ENCODE measurements at places on chromosomes 12 and 14.

DNA sequence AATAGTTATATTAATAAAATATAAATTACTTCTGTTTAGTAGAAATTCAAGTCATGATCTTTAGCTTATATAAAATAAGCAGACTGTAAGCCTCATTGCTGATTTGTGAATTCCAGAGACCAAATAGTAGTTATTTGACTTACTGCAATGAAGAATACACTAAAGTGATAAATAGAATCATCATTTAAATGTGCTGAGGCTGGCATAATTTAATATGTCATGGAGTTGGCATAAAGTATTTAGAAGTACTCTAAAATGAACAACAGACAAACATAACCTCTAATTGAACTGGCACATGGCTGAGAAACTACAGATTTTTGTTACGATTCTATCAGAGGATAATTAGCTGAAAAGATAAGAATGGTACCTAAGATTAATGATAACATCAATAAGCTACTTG is 45.7 kb upstream of the TRHDE start:
- DNase-seq: no peak

DNA sequence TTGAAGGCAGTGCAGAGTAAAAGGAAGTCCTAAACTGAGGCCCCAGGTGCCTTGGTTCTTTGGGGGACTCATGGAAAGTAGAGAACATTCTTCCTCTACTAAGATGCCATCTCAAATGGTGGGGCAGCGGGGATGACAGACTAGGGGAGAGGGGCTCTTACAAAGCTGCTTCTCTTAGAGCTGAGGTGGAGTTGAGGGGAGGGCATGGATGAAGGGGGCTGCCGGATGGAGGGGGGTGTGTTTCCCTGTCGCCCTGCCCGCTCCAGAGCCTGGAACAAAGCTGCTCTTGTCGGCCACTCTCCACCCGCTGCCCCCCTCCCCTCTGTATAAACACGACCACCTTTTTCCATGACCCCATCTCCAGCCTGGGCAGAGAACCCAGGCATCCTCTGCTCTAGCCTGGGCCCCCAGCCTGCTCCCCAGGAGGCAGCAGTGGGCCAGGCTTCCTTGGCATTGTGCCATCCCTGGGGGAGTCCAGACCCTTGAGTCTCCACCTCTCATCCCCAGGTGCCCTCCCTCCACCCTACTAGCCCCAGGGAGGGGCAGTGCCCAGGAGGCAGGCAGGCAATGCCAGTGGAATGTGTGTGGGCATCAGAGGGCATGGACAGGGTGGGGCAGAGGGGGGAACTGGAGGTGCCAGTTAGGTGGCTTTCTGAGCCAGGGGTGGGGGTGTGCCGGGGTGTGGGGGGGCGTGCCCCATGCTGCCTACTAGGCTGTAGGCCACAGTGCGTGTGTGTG is 1.7 kb downstream of the RARG start:
- DNase-seq: no peak

DNA sequence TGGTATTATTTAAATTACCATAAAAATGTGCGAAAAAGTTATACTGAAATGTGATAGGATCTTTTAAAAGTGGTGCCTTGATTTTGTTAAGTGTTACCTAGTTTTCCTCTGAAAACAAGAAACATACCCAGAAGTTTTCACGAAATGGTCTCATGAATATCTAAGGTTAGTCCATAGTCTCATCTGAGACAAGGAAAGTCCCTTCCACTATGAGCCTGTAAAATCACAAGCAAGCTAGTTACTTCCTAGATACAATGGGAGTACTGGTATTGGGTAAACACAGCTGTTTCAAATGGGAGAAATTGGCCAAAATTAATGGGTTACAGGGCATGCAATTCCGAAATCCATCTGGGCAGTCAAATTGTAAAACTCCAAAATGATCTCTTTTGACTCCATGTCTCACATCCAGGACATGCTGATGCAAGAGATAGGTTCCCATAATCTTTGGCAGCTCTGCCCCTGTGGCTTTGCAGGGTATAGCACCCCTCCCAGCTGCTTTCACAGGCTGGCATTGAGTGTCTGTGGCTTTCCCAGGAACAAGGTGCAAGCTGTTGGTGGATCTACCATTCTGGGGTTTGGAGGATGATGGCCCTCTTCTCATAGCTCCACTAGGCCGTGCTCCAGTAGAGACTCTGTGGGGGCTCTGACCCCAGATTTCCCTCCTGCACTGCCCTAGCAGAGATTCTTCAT is 271.4 kb downstream of the NAV3 start:
- no peak for DNase-seq

DNA sequence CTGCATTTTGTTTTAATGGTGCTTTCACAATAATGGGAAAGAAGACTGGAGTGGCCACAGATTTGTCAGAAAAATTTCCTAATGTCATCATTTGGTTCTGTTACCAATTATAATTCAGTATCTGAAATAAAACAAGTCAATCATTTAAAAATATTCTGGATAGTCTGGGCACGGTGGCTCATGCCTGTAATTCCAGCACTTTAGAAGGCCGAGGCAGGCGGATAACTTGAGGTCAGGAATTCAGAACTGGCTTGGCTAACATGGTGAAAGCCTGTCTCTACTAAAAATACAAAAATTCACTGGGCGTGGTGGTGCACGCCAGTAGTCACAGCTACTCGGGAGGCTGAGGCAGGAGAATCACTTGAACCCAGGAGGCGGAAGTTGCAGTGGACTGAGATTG is 4.0 kb upstream of the LIMA1 start:
- no peak for DNase-seq

DNA sequence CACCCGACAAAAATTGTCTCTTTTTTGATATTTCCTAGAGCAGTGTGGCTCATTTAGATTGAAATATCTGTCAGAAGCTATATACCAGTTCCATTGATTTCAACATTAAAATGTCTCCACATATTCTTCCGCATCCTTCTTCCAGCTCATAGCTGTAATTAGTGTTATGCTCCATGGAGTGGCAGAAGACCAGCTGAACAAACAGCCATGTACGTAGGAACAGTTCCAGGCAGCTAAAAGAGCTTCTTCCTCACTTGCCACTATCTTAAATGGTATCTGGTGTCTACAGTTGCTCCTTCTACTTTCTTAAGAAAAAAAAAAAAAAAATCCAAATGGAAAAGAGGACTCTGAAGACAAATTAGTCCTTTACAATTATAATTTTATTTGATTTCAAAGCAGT is 848.0 kb downstream of the DIO2 start:
- DNase-seq: no peak

DNA sequence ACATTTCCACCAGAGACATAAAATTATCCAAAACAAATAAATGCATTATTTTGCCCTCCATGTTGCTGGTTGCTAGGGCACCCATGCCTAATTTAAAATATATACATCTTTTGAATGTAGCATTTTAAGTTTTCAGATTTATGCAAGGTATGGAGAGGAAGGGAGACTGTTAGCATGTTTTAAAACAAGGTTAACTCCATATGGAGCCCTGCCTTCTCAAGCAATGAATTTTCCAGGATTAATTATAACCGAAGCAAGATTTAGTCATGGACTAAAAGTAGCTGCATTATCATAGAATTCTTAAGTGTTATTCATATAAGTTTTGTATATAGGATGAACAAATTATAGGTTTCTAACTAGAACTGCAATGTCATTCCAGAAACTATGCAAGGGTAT is 37.2 kb downstream of the TRMT5 start:
- DNase-seq: no peak

- no peak for DNase-seq
Measured at GRCh38 chr12:110670161-110670701, 18.7 kb downstream of the HVCN1 start.

GRCh38 chr12:129771238-129771637 is 132.6 kb downstream of the TMEM132D start:
- DNase-seq: no peak

DNA sequence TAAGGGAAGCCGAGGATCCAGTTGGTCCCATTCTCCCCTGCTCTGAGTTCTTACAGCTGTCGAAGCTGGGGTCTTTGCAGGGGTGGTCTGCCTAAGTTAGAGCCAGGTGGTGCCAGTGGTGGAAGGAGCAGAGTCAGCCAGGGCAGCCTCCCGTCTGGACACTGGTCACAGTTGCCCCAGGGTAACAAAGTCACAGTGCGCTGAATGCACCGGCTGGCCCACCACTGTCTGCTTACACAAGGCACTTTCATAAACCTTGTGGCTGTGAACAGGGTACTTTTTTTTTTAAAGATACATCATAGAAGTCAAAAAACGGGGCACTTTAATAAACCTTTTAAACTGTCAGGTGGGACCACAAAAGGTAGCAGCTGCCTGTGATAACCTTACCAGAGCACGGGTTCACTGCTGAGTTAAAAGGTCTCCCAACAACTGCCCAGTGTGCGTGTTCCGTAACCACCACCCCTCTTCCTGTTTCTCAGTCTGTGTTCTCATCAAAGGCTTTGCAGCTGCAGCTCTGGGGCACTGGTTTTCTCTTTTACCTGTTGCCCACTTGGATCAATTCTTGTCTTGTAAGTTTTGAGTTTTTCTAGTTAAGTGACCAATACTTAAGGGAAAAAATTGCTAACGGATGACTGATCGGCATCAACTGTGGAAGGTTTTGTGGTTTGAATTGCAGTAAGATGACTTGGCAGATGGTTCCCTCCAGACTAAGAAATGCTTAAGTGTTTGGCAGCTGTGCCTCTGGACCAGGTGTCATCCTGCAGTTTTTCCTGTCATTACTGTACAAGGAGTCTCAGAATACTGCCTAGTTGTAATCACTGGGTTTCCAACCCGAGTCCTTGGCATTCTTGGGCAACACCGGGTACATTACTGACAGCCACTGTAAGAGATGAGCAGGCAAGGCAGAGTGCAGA is 55.9 kb downstream of the DYNC1H1 start:
- peak; percentile 53 for DNase-seq

- no peak for DNase-seq
Measured at GRCh38 chr12:862303-862911, 87.1 kb downstream of the RAD52 start.

DNA sequence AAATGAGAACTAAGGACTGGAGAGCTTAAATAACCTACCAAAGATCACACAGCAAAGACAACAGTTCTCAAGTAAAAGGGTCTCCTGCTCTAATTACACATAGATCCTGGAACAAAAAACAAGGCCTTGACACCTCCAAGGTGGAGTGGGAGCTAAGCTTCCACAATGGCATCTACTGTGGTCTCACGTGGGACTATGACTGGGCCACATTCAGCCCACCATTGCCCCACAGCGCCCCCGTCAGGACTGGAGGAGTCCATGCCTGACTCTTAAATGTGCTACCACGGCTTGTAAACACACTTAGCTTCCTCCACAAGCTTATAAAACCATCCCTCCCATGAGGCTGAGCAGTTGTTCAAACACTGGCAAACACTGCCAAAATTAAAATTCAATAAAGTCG is 88.5 kb downstream of the GCH1 start:
- no peak for DNase-seq

DNA sequence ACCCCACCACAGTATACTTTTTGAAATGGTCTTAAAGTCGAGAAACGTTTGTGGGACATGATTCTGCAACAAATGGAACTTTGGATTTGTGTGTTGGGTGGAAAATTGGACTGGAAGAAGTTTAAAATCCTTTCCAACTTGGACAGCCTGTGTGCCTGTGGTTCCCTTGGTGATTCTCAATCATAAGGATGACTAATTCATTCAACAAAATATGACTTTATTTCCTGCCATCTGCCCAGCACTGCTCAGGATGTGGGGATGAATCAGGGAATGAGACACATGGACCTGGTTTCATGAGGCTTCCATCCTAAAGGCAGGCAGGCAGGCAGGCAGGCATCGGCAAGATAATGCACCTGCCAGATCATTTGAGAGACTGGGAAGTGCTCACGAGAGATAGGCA is 57.3 kb upstream of the TMEM132D start:
- no peak for DNase-seq

GRCh38 chr12:105927564-105927963 is 211.2 kb downstream of the NUAK1 start:
- DNase-seq: peak; percentile 41

- no peak for DNase-seq
Measured at GRCh38 chr12:131147894-131148293, 194.2 kb downstream of the ADGRD1 start.

DNA sequence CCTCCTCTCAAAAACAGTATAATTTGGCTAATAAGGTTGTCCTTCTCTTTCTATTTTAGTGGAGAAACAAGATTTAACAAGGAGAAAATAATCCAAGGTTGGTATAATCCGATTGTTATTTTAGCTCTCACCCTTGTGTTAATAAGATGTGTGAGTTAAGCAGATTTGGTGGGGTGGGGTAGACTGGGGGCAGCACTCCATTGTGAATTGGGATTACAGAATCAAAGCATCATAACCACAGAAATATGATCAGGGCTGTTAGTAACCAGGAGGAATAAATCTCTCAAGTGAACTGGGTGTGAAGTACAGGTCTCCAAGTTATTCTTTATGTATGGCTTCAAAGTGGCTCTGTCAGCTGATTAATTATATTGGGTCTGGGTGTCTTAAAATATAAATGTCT is 10.2 kb downstream of the TIGAR start:
- no peak for DNase-seq

DNA sequence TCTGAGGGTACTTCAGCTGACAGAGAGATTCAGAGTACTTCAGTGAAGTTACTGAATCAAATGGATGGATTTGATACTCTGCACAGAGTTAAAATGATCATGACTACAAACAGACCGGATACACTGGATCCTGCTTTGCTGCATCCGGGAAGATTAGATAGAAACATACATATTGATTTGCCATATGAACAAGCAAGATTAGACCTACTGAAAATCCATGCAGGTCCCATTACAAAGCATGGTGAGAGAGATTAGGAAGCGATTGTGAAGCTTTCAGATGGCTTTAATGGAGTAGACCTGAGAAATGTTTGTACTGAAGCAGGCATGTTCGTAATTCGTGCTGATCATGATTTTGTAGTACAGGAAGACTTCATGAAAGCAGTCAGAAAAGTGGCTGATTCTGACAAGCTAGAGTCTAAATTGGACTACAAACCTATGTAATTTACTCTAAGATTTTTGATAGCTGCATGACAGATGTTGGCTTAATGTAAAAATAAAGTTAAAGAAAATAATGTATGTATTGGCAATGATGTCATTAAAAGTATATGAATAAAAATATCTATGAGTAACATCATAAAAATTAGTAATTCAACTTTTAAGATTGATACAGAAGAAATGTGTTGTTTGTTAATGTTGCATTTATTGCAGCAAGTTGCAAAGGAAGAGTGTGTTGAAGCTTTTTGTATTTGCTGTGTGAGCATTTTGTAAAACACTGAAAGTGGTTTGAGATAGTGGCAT is 136.1 kb upstream of the RAP1B start:
- DNase-seq: no peak

DNA sequence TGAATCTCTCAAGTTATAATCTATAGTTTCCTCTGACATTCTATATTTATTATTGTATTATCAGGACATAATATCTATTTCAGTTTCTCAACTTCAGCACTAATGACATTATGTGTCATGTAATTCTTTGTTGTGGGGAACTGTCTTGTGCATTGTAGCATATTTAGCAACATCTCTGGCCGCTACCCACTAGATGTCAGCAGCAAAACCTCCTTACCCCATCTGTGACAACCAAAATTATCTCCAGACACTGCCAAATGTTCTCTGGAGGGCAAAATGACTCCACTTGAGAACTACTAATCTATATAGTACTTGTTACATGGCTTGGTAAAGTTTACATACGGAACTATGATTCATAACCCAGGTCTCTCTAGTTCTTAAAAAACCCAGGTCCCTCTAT is 110.2 kb downstream of the RASSF9 start:
- no peak for DNase-seq

GRCh38 chr12:98227162-98227561 is 288.2 kb upstream of the TMPO start:
- no peak for DNase-seq

Measured in skeletal muscle cell (primary cell).